ENCODE measurements at places on chromosomes 2 and 18.
A peak's percentile ranks its signal among the peaks of the same experiment; 100 is the strongest.

DNA sequence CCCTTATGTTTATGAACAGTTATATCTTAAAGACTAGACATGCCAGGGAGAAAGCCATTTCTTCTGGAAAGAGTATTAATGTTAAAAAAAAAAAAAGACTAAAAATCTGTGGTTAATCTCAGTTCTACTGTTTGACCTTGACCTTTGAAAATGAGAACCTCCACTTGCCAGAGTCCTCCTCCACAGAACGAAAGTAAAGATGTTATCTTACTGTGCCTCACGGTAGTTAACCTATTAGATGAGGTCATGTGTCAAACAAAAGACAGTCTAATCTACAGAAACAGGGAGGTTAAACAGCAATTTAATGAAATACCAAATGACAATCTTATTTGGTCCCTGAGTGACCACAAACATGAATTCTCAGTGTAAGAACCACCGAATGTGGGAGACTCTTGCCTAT is 51.2 kb downstream of the SLC14A2 start:
- DNase-seq, result no peak

DNA sequence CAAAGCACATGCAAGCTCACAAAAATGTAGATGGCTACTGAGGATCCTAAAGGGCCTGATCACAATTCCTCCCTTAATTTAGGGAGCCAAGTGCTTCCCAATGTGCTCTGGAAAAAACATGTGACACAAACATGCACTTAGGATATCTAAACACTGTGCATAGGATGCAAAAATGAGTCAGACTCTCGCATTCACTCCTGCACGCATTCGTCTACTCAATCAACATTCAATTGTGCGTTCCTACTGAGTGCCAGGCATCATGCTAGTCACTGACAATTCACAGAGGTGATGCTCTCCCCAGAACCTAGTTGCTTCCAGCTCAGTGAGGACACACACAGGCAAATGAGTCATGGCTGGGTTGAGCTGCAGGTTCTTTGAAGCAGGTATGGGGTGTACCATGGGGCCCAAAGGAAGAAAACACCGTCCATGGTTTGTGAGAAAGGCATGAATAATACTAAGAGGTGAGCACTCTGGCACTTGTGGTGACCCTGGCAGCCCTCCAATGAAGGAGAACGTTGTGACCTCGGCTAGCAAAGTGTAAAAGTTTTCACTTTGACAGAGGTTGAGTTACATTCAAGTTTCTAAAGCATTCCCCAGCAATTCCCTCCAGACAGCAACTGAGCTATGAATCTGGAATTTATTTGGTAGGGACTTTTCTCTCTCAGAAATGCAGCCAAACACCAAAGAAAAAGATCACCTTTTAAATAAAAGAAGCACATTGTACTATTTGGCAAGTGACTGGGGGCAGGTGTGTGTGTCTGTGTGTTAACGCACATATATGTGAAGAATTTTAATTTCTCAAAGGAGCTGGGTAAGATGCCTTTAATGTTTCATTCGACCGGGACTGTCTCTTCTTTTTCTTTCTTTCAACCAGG is 173.3 kb downstream of the ALPK2 start:
- DNase-seq, result no peak

DNA sequence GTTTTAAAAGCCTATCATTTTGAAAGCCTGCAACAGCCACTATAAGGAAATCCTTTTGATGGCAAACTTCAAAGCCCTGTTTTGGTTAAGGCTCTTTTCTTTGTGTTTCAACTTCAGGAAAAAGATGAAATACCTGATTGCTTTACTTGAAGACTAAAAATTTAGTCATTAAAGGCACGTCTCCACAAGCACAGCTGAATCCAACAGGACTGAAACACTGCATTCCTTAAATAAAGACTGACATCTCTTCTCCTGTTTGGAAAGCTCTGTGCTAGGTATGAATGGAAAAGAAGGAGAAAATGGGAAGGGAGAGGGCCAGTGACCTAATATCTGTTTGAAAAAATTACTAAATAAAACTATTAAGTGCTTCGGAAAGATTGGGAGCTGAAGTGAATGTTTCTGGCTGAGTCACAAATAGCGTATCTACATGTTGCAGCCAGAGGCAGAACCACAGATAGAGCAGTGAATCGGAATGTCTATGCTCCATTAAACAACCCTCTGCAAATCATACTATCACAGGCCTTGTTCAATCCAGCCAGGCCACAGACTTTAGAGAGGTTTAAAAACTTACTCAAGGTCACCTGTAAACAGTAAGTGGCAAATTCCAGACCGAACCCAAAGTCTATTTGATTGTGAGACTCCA is 21.1 kb upstream of the RALBP1 start:
- no peak for DNase-seq

- DNase-seq, result no peak
These were observed 14.4 kb downstream of the AFG3L2 start for GRCh38 chr18:12362473-12363174.

- no peak for DNase-seq
These were observed 408.8 kb downstream of the GALNT13 start for GRCh38 chr2:154280543-154280942.

DNA sequence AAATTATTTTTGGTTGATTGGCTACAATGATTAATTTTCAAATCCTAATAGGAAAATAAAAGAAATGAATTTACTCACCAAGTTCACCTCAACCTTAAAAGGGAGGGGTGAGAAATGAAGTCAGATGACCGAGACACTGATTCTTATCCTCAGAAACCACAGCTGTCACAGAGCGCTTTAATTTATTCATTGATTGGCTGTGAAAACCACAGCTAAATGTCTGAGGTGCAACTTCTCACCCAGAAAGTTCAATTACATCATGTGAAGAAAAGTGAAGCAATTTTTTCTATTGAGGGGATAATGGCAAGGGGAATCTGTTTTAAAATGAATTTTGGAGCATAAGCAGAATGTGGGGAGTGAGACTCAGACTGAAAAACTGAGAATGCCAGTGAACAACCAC is 128.4 kb downstream of the RNF152 start:
- no peak for DNase-seq

- no peak for DNase-seq
These were observed 327.7 kb downstream of the TMX3 start for GRCh38 chr18:68387246-68387645.

GRCh38 chr2:36173760-36174404 is 181.7 kb upstream of the CRIM1 start:
- no peak for DNase-seq

DNA sequence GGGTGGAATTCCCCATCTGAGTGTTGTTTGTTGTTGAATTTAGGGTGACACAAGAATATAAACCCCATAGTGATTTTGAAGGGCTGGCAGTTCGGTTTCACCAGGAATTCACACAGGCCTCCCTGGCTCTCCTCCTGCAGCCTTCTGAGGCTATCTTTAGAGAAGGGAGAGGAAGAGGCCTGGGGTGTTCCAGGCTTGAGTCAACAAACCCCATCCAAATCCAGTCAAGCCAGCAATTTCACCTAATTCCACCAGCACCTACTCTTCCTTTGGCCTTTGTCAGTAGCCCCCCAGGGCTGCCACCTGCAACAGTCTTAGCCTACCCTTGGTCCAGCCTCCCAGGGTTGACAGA is 32.0 kb downstream of the MARCHF4 start:
- no peak for DNase-seq

DNA sequence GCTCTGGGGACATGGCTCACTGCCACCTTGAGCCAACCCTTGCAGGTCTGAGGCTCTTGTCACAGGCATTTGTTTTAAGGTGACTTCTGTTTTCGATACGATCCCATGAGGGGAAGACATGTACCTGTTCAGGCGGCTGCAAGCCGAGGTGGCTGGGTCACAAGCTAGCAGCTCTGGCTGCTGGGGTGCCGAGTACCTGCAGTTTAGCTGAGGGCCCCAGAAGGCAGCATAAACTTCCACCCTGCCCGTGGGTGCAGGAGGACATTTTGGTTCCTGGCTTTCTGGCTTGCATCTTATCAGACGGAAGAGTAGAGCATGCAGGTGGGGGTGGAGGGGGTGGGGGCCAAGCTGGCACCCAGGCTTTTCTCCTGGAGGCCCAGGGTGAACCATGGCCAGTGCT is 28.4 kb downstream of the COA5 start:
- no peak for DNase-seq

- DNase-seq, result no peak
These were observed 102.7 kb upstream of the SMAD2 start for GRCh38 chr18:48032876-48033789.

DNA sequence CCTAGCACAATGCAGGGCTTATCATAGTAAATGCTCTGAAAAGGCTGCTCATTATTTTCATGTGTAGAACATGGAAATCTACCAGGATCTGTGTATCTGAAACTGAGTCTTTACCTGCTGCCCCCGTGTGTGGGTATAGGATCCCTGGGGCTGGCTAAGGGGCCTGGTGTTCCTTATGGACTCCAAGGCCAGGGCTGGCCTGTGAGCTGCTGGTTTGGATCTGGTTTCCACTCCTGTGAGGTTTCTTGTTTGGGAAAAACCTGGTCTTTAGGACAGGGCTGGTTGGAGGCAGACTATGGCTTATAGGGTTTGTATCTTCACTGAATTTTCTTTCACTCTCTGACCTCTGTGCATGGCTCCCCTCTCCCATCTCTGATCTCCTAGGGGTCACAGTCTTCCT is 80.8 kb downstream of the DYSF start:
- no peak for DNase-seq

- DNase-seq, result peak; percentile 49
These were observed 42.7 kb upstream of the IL1RL1 start for GRCh38 chr2:102268510-102269199.

GRCh38 chr18:79753391-79753851 is 44.3 kb upstream of the KCNG2 start:
- no peak for DNase-seq

DNA sequence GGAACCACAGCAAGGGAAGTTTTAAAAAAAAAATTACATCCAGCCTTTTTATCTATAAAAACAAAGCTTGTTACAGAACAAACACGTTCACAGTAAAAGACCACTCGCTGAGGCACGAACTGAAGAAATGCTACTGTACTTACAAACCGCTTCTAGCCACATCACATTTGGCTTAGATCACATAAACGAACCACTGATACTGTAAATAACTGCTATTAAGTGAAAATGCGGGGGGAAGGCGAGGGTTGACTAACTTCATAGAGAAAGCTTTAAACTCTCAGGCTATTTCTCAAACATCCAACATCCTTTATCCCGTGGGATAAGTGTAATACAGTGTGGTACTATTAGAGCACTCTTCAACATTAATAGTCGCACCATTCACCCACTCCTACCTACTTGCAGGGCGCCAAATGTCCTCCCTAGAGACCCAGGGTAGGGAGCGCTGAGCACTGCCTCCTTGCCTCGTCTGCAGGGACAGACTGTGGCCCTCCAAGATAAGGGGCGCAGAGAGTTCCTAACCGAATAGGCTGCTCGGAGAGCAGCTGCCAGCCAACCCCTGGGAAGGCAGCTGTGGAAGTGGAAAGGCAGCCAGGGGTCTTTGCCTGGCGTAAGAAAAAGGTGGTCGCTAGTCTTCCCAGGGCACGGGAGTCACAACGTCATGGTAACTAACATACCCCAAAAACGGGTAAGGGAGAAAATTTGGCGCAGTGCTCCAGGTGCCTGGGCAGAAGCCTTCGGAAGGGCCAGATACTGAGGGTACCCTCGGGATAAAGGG is 854 bp downstream of the GPR155 start:
- DNase-seq, result peak; percentile 29

GRCh38 chr18:79801641-79802040 is 3.9 kb downstream of the KCNG2 start:
- no peak for DNase-seq

DNA sequence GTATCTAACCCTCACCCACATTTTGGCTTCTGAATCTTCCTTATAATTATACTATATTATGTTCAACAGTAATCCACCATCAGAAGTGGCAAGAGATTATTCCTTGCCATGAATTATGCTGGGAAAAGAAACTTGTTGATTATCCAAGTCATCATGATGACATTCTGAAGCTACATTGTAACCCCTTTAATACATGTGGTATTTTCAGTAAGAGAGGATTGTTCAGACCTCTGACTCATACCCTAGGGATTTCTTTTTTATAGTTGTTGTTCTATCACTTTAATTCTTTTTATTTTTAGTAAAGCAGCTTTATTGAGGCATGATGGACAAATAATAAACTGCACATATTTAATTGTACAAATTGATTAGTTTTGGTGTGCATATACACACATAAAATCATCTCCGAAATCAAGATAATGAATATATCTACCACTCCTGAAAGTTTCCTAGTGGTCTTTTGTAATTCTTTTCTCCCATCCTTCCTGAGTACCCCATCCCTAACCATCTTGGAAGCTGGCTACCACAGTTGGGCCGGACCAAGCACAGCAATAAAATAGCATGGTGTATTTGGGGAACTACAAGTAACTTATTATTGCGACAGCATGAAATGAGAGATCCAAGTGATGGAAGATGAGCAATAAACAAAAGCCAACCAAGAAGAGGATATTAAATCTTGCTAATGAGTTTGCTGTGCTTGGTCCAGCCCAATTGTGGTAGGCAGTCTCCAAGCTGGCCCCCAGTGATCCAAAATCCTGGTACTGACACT is 159.9 kb downstream of the BARD1 start:
- no peak for DNase-seq

DNA sequence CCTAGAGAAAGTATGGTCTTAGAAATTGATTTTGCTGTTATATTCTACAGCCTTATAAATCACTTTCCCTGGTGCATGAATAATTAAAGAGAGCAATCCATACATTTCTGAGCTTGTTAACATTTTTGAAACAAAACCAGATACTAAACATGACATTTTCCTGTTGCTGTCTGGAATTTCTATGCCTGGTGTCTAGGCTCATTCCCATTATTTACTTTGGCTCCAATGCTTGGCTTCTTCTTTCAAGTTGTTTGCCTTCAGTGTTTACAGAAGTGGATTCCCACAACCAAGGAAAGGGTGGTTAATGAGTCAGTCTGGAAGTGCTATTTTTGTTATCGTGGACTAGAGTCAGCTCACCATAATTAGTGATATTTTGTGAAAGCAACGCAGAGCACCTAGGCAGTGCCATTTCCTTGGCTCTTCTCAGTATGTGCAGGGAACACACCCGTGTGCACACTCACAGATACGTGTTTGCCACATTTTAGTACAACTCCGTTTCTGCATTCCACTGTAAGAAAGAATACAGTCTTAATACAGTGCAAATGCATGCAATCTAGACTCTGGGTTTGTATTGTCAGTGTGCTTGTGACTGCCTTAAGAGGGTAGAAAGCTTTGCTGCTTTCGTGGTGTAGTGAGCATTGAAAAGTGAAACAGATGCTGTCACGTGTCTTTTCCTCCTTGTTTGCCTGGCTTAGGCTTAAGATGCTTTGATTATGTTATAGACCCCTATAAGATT is 185.0 kb upstream of the RASGRP3 start:
- peak; percentile 32 for DNase-seq

DNA sequence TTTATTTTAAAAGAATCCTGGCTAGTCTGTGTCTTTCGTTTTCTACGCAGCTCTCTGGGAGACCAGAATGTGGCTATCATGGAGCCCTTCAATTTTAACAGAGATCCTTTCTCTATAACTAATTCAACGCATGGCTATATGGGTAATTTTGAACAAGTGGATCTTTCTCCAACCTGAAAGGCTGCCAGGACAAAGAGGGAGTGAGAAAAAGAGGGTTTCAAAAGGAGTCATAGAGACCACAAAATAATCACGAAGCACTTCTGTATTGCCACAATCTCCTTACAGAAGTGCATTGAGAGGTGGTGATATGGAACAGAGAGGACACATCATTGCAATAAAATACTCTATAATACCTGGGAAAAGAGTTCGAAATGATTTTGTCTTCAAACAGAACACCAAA is 21.7 kb upstream of the CDH2 start:
- DNase-seq, result no peak

Measured in suppressor macrophage (primary cell).